ENCODE measurements at places on chromosomes 6 and 20. TPM values are rescaled to one million over a fixed set of nuclear protein-coding genes. Genes with fewer than 3 reads are reported as not detected.

Gene GMDS
- 20.2 TPM for total RNA-seq

Gene PDYN
- not detected for total RNA-seq

Gene RIN2
- 42.2 TPM for total RNA-seq

Gene CST5
- total RNA-seq: not detected

Gene WFDC12
- total RNA-seq: not detected

Gene ERVFRD-1
- total RNA-seq: not detected

Gene ABT1
- total RNA-seq: 11.7 TPM
